ENCODE measurements at places on chromosomes 11 and 22. TPM values are rescaled to one million over a fixed set of nuclear protein-coding genes. Genes with fewer than 3 reads are reported as not detected.

CFL1 gene
- polyA plus RNA-seq = 2,883 TPM

ARSA gene
- polyA plus RNA-seq = 7.7 TPM

PLA2G6 gene
- 11.4 TPM for polyA plus RNA-seq

TRIM6 gene
- polyA plus RNA-seq = not detected

PPP2R5B gene
- 14.0 TPM for polyA plus RNA-seq

PDHX gene
- 17.1 TPM for polyA plus RNA-seq

KCNQ1 gene
- polyA plus RNA-seq = 0.73 TPM

All from immature natural killer cell (primary cell).